ENCODE measurements at places on chromosomes 6 and 20. TPM values are rescaled to one million over a fixed set of nuclear protein-coding genes. Genes with fewer than 3 reads are reported as not detected.

DEFB132 gene
- not detected for total RNA-seq

TNFRSF6B gene
- total RNA-seq: 224 TPM

PACSIN1 gene
- not detected for total RNA-seq

RRAGD gene
- total RNA-seq: 0.04 TPM

MCCD1 gene
- not detected for total RNA-seq

EFCAB8 gene
- total RNA-seq: not detected

PRPH2 gene
- not detected for total RNA-seq

MLN gene
- not detected for total RNA-seq

CDH26 gene
- total RNA-seq: 1.2 TPM

POU5F1 gene
- 0.71 TPM for total RNA-seq

LY6G5B gene
- total RNA-seq: 4.3 TPM

GJA10 gene
- not detected for total RNA-seq

MYCT1 gene
- not detected for total RNA-seq
